ENCODE measurements at places on chromosomes 13 and 19.

- no peak for DNase-seq
Observed at GRCh38 chr13:77397636-77398035, 70.7 kb upstream of the MYCBP2 start.

GRCh38 chr19:51185069-51185867, 39.6 kb upstream of the CD33 start:
- DNase-seq: no peak

DNA sequence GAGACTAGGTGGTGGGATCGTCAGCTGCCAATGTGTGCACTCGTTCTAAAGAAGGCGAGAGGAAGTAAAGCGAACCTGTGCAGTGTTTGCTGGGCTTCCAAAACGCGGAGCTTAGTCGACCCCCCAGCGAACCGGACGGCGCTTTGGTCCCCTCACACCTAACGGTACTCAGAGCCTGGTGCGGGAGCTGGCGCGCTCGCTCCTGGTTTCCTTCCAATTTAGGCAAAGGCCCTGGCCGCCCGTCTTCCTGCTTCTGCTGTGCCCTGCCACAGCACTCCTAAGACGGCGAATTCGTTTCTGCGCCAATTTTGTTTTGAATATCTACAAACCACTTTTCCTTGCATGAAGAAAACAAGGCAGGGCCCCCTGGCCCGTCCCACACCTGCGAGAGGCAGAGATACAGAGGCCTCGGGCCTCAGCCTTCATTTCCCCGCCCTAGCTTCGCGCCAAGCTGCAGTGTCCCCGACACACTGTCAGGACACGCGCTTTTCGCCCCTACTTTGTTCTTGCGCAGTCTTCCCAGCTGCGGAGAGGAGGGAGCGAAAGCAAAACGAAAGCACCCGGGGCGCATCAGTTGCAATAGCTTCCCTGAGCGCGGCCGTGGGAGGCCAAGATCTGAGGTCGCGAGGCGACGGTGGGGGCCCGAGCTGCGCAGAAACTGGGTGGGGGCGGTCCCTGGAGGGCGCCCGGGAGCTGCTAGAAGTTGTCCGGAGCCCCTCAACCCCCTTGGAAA, 111.9 kb downstream of the KCNRG start:
- peak; percentile 46 for DNase-seq

GRCh38 chr13:46664195-46664594, 111.2 kb downstream of the LRCH1 start:
- no peak for DNase-seq

- no peak for DNase-seq
Observed at GRCh38 chr19:15323496-15324235, 8.7 kb downstream of the BRD4 start.

DNA sequence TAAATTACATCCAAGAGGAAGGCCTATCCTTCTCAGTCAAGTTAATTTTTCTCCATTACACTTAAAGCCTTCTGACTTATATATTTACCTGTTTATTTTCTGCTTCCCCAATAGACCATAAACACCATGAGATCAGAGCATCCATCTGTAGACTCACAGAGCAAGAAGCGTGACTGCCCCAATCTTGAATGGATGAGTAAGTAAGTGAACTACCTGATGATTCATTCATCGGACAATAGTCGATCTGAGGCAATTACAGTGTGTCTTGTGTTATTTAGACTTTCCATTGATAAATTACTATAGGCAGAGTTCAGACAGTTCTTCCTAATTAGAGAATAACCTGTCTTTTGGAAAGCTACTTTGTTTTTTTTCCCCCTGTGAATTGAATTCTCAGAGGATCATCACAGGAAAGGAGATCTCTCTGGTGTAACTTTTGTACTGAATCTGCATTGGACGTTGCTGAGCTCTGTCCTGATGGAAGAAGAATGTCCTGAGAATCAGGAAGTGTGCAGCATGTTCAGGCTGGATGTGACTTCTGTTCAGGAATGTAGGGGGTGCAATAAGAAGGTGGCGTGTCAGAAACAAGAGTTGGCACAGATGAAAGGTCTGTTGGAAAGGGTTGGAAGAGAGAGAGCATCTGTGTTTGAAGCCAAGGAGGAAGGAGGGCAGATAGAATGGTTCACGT, 367.0 kb downstream of the NALCN start:
- DNase-seq: no peak

DNA sequence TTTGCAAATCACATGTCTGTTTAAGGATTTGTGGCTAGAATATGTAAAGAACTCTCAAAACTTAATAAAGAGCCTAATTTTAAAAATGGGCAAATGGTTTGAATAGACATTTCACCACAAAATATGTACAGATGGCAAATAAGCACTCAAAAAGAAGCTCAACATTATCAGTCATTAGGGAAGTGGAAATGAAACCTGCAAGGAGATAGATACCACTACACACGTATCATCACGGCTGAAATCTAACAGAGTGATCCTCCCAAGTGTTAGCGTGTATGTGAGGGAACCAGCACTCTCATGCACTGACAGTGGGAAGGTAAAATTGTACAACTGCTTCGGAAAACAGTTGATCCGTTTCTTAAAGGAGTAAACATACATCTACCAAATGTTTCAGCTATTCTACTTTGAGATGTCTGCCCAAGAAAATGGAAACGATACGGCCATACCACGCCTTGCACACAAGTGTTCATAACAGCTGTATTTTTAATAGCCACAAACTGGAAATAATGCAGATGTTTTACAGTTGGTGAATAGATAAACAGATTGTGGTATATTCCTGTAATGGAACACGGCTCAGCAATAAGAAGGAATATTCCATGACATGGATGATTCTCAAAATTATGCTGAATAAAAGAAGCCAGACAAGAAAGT, 14.5 kb downstream of the ARHGEF7 start:
- no peak for DNase-seq

- DNase-seq: no peak
Observed at GRCh38 chr13:33722216-33722915, 95.6 kb upstream of the RFC3 start.

DNA sequence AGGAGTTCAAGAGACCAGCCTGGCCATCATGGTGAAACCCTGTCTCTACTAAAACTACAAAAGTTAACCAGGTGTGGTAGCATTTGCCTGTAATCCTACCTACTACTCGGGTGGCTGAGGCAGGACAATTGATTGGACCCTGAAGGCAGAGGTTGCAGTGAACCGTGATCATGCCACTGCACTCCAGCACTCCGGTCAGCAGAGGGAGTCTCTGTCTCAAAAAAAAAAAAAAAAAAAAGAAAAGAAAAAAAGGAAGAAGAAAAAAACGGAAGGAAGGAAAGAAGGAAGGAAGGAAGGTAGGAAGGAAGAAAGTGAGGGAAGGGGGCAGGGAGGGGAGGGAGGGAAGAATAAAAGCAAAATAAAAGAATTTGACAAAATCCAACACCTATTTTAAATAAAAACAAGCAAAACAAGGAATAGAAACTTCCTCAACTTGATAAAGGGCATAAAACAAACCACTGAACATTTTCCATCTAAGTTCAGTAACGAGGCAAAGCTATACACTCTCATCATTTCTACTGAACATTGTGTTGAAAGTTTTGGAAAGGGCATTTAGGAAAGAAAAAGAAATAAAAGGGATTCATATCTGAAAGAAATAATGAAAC, 411.6 kb upstream of the SLITRK5 start:
- DNase-seq: no peak

DNA sequence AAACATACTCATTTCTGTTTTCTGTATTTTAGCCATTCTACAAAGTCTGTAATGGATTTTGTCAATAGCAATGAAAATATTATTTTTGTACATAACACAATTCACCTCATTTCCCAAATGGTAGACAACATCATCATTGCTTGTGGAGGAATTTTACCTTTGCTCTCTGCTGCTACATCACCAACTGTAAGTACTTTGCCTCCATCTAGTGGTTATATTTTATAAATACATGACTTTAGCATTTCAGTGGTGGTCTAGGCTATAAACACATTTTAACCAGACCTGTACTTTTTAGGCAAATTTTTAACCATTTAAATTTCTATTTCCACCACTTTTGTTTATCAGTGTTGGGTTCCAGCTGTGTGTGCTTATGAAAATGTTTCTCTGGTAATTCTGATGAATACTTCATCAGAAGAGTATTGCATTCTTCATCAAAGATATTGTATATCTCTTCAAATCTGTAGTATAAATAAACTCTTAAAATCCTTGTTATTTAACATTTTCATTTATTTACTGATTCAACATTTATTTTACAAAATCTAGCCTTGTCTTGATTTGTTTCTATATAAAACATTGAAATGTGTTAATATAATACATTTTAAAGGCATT, 222.4 kb downstream of the NBEA start:
- peak; percentile 43 for DNase-seq

GRCh38 chr19:42121036-42121621, 11.1 kb downstream of the POU2F2 start:
- peak; percentile 27 for DNase-seq

DNA sequence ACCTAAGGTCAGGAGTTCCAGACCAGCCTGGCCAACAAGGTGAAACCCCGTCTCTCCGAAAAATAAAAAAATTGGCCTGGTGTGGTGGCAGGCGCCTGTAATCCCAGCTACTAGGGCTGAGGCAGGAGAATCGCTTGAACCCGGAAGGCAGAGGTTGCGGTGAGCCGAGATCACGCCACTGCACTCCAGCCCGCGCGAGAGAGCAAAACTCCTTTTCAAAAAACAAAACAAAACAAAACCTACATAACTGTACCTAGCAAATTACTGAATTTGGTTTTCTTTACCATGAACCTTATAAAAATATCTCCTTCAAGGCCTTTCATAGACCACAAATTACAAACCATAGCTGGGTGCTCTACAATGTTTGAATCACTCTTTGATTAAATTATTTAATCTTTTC, 760 bp downstream of the ZNF91 start:
- peak; percentile 67 for DNase-seq

GRCh38 chr19:18118420-18119012, 20.9 kb downstream of the MAST3 start:
- no peak for DNase-seq

GRCh38 chr19:31306006-31306753, 43.1 kb downstream of the TSHZ3 start:
- no peak for DNase-seq

- no peak for DNase-seq
Observed at GRCh38 chr13:46874006-46874405, 22.8 kb downstream of the HTR2A start.

- no peak for DNase-seq
Observed at GRCh38 chr19:4487572-4487971, 15.5 kb downstream of the HDGFL2 start.

DNA sequence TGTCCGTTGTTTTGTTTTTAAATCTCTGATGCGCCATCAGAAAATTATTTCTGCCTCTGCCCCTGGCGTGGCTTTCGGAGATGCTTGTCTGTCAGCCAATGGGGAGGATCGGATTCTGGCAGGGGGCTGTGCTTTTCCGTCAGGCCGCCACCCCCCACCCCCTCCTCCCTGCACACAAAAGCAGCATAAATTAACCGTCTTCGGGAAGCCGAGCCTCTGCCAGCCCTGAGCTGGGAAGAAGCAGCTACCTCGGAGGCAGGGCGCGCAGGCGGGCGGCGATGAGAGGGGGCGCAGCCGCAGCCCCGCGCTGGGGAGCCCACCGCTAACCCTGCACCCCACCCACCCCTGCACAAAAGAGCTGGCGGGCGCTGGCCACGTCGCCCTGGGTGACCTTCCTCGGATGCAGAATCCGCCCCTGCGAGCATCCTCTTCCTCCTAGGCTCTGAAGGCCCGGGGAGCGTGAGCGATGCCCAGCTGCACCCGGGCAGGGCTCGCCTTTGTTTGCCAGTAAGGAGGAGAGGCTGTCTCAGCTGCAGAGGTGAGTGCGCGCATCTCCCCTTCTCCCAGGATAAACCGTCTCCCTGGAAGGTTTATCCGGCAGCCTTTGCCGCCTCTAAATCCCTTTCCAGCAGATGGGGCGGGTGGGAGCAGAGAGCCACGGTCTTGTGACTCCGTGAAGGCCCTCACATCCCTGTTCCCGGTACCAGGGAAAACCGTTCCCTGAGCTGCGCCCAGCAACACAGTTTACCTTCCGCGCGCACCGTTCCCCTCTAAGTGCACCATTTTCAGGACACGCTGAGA, at the start of gene ATCAY:
ATCAY (plus strand) TSS at position 215 of the 801 bp plus-strand sequence. CDS start 5,083 bp downstream, outside the sequence.
- no peak for DNase-seq

GRCh38 chr13:27362064-27362751, 62.2 kb upstream of the GTF3A start:
- peak; percentile 88 for DNase-seq

DNA sequence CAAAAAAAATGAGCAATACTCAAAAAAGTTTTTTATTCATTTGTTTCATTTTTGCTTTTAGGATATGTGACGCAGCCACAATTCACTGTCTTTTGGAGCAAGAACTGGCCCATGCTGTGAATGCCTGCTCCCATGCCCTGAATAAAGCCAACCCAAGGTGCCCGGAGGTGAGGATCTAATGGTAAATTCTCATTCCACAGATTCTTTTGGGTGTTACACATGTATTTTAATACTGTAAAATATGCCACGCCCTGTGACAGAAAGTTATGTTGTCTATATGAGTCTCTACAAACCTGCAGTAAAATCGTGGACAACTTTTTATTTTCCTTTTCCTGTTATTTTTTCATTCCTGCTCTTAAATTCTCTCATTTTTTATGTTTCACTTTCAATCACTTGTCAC, 57.5 kb upstream of the AKAP11 start:
- DNase-seq: no peak

GRCh38 chr19:20247016-20247683, 80.1 kb downstream of the ZNF486 start:
- peak; percentile 52 for DNase-seq

DNA sequence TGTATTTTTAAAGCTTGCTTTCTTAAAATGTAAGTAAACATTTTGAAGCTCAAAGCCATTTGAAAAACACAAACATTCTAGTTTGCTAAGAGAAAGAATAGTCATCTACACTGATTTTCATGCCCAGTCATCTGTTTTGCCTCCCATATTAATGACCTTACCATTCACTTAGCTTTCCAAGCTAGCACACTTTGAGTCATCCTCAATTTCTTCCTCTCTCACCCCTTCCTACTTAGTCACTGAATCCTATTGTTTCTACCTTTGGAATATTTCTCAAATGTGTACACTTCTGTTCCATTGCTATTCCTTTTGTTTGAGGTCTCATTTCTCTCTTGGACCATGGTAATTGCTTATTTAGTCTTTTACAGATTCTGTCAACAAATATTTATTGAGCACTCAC, 7.3 kb upstream of the HS6ST3 start:
- DNase-seq: no peak

GRCh38 chr19:18590273-18591272, 2.0 kb downstream of the REX1BD start:
- no peak for DNase-seq

GRCh38 chr13:99264051-99264450, 5.9 kb upstream of the GPR18 start:
- no peak for DNase-seq

- no peak for DNase-seq
Observed at GRCh38 chr19:41401483-41401882, 3.9 kb downstream of the BCKDHA start.

- no peak for DNase-seq
Observed at GRCh38 chr13:97719736-97720135, 233.7 kb upstream of the IPO5 start.

DNA sequence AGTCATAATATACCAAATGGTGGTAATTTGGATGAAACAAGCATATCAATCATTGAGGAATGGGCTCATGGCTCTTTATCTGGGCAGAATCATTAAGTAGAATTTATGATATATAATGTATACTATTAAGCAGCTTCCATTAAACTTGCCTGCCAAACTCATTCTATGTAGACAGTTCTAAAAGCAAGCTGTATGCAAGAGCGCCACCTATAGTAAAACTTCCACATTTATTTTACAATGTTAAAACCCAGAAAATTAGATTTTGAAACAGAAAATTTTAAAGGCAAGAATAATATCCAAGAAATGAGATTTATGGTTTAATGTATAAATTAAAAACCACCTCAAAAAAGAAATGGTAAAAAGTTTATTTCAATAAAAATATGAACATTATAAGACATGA, 161.5 kb downstream of the MZT1 start:
- DNase-seq: no peak

GRCh38 chr19:1018932-1019615, 1.8 kb downstream of the TMEM259 start:
- no peak for DNase-seq
